Stimulated activated CD4-positive, alpha-beta T cell treated with anti-CD3 and anti-CD28 coated beads, Interleukin-12 subunit alpha, Interleukin-12 subunit beta, amount 100 ng/mL, for 4 hours (primary cell): ENCODE measurements at places on chromosomes 7 and 10.
A peak's percentile ranks its signal among the peaks of the same experiment; 100 is the strongest.

- DNase-seq = no peak
Measured at GRCh38 chr7:99453105-99453504, 12.9 kb downstream of the ATP5MF start.

GRCh38 chr10:97547962-97548361 is 24.6 kb upstream of the ANKRD2 start:
- DNase-seq = no peak

- no peak for DNase-seq
Measured at GRCh38 chr10:7485244-7485556, 74.4 kb upstream of the SFMBT2 start.

- DNase-seq = no peak
Measured at GRCh38 chr7:90671571-90671970, 75.5 kb downstream of the CDK14 start.

- no peak for DNase-seq
Measured at GRCh38 chr10:99396471-99396870, 34.0 kb downstream of the GOT1 start.

DNA sequence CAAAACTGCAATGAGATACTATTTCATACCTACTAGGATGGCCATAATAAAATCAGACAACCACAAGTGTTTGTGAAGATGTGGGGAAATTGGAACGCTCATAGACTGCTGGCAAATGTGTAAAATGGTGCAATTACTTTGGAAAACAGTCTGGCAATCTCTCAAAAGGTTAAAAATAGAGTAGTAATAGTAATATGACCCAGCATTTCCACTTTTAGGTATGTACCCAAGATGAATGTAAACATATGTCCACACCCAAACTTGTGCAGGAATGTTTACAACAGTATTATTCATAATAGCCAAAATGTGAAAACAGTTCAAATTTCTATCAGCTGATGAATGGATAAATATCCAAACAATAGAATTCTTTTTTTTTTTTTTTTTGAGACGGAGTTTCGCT is 731.6 kb upstream of the ANKRD30A start:
- DNase-seq = no peak

DNA sequence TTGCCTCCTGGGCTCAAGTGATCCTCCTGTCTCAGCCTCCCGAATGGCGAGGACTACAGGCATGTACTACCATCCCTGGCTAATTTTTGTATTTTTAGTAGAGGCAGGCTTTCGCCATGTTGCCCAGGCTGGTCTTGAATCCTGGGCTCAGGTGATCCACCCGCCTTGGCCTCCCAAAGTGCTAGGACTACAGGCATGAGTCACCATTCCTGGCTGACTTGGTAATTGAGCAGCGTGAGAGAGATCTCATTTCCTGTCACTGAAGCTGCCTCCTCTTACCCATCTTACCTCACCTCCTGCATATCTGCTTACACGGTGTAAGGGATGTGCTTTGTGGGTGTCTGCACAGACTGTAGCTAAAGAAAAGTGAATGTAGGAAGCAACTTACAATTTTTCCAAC is 9.7 kb downstream of the IFIT3 start:
- peak; percentile 20 for DNase-seq

DNA sequence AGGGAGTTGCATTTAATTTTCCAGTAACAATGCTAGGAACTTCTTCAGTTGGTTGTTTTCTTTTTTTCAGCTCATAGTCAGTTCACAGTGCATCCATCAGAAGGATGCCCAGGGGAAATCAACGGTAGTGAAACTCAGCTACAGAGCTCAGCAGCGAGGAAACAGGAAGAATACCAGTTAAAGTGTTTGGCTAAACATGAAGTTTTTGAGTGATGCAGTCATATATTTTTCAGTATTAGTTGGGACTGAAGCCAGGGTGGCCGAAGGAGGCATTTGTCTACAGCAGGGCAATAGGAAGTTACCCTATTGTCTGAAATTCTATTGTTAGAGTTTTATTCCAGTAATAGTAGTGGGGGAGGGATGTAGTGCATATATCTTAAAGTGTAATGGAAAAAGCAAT is 45.3 kb upstream of the MALRD1 start:
- DNase-seq = no peak

DNA sequence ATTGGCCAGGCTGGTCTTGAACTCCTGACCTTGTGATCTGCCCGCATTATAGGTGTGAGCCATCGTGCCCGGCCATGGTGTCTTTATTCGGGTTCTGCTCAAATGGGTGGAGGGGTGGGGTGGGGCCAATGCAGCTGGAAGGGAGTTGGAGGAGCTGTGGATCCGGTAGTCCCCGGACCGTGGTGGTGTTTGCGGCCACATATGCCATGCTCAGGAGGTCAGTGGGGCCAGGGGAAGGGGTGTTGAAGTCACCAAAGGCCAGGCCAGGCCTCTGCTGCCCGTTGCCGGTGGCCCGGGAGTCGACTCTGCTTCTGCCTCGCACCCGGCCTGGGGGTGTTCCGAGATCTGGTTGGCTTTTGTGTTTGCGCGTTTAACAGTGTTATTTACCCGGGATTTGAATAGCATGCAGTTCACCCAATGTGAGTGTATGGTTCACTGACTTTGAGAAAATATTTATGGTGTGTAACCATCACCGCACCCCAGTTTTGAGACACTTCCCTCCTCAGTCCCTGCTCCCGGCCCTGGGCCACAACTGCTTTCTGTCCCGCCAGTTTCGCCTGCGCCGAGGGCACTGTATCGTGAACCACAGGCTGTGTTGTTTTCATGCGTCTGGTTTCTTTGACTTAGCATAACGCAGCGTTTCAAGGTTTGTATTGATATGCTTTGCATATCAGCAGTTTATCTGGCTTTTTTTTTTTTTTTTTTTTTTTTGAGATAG is 10.7 kb downstream of the INPP5A start:
- DNase-seq = no peak

GRCh38 chr7:15113752-15114151 is 211.2 kb upstream of the DGKB start:
- DNase-seq = no peak

DNA sequence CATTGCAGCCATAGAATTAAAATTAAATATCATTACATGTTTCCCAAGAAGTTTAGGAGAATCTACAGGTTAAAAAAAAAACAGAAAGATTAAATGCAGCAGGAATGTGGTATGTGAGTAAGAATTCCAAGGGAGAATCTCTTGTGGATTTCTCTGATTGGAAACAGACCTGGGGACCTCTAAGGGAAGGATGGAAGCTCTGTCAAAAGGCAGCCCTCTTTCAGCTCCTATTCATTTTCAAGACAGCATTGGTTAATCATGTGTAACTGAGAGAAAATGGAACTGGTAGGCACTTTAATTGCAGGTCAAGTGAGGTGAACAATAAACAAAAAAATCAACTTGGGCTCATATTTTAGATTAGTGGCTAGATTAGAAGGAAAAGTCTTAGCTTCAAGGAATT is 81.4 kb upstream of the MTPN start:
- no peak for DNase-seq

DNA sequence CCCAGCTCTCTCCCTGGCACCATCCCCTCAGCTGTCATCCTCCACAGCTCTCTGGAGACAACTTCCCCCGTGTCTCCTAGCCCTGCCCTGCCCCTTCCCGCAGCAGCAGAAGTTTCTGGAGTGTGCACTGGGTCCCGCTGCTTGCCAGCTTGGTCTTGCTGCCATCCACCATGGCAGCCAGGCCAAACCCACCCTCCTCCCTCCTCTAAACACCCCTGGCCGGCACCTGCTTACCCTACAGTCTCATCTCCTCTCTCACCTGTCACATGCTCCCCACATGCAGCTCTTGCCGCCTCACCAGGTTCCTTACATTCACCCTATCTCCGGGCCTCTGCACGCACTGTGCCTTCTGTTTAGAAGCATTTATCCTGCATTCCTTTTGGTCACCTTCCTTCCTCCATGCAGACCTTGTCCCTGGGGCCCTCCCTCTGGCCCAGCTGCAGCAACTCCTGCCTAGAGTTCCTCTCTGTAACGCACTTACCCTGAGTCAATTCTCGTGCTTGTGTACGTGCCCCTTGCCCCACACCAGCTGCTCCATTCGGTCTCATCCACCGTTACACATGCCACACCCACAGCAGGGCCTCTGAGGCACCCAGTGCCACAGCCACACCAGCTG is 93.9 kb upstream of the RET start:
- DNase-seq = no peak

- no peak for DNase-seq
Measured at GRCh38 chr7:151987748-151988529, 31.7 kb downstream of the GALNTL5 start.

GRCh38 chr7:142134909-142135308 is 23.4 kb downstream of the MGAM2 start:
- no peak for DNase-seq

DNA sequence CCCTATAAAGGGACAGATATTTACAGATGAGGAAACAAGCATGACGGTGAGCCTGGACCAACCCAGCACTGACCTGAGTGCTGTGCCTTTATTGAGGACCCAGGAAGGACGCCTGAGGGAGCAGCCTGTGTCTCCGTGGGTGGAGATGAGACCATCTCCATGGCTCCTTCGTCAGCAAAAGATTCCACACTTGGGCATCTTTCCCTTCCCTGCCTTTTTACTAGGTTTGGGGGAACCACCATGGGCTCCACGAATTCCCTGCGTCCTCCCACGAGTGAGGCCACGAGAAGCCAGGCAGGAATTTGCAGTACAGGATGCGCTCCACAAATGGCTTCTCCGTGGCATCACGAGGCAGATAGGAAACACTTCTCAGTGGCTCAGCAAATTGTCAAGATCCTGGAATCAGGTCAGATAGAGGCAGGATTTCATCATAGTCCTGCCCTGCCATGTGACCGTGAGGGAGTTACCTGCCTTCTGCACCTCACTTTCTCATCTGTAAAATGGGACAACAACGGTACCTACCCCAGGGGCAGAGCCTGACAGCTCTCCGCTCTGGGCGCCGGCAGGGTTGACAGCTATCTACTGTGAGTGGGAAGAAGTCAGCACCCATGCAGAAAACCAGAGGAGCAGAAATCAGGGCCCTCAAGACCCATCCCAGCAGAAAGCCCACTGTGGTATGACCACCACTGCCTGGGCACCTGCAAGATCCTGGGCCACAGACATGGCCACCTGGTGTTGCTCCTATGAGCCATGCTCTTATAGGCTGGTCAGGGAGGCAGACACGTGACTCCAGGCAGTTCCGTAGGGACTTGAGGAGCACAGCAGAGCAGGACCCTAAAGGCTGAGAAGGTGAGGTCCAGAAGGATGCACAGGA is 80.1 kb downstream of the GRID1 start:
- no peak for DNase-seq

DNA sequence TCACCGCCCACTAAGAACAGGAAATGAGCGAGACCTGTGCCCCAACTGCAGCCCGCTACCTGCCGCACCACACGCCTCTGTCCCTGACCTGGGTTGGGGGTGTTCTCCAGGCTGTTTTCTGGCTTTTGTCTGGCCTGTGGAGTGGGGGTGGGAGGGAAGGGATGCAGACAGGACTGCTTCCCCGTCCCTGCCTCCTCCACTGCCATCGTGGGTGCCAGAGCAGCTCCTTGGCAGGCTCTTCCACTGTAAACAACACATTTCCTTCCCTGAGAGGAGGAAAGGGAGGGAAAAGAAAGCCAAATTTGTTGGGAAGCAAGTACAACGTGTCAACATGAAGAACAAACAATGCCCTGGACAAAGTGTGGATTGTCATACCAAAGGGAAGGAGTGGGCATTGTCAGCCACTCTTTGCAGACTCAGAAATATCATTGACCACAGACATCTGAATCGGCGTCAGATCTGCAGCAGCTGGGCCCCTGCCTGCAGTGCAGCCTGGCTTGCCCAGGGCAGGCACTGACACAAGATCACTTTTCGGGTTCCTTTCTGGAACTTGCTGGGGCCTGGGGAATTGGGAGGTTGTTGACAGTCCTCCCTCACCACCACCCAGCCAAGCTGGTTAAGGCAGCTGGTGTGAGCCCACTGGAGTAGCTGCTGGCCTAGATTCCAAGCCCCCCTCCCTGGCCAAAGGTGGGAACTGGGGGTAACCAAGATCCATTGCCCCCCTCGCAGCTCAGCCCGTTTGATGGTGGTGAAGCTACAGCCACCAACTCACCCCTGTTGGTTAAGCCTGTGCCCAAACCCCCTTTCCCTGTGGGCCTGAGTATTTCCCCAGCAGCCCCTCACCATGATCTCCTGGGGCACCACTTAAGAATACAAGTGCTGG is 22.6 kb upstream of the TRIM8 start:
- no peak for DNase-seq

GRCh38 chr7:132393789-132394261 is 182.4 kb downstream of the PLXNA4 start:
- no peak for DNase-seq

GRCh38 chr7:118478931-118479330 is 254.4 kb downstream of the ANKRD7 start:
- DNase-seq = no peak

- no peak for DNase-seq
Measured at GRCh38 chr10:79239275-79239779, 107.9 kb upstream of the PPIF start.

DNA sequence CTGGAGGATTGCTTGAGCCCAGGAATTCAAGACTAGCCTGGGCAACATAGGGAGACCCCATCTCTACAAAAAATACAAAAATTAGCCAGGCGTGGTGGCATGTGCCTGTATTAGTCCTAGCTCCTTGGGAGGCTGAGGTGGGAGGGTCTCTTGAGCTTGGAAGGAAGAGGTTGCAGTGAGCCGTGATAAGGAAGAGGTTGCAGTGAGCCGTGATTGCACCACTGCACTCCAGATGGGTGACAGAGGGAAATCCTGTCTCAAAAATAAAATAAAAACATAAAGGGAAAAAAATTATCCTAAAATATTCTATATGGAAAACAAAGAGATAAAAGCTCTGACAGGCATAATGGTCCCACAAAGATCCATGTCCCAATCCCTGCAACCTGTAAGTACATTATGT is 87.9 kb upstream of the KAT6B start:
- DNase-seq = no peak

GRCh38 chr7:132066761-132067171 is 509.5 kb downstream of the PLXNA4 start:
- no peak for DNase-seq

DNA sequence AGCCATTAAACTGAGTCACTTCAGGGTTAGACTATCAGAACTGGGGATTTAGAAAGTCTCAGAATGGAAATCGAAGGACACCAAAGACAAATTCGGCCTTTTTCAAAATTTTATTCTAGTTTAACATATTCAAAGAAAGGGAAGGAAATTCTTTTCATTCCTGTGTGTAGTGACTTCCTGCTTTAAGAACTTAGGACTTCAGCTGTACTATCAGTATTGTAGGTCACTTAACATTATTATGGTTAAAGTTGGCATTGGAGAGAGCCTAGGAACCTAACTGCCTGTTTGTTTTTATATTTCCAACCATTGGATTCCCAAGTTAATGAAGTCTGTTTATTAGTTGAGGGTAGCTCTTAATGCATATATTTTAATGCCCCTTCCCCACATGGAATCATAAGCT is 63.7 kb downstream of the PTEN start:
- no peak for DNase-seq

- no peak for DNase-seq
Measured at GRCh38 chr10:122550983-122551382, 9.6 kb upstream of the DMBT1 start.

GRCh38 chr7:5050676-5051075 is 5.0 kb downstream of the RBAK start:
- DNase-seq = no peak

GRCh38 chr7:158951725-158952124 is 95.4 kb downstream of the DYNC2I1 start:
- no peak for DNase-seq

GRCh38 chr10:17659365-17659764 is 15.4 kb downstream of the STAM start:
- no peak for DNase-seq

- no peak for DNase-seq
Measured at GRCh38 chr10:21285207-21285606, 240.3 kb downstream of the SKIDA1 start.
